ENCODE measurements at places on chromosomes 2 and 18.
A peak's percentile ranks its signal among the peaks of the same experiment; 100 is the strongest.

DNA sequence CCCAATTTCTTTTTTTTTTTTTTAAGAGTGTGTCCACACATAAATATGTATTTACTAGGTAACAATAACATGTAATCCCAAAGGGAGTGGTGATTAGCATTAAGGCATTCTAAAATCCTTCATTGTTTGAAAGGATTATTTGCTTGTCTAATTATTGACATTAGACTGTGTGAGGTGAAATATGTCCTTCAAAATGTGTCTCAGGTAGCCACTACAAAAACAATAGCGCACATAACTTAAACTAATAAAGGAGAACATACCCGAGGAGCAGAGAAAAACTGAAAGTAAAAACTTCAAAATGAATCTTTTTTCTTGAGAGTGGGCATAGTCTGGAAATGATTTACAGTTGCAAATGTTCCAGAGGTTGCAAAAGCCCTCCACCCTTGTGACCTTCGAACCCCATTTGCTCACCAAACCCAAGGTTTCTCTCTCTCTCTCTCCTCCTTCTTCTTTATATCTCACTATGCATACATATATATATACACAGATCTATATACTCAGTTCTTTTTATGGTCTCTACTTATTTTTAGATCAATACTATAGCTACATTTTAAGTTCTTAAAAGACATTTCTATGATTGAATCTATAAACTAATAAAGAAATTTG, 24.4 kb upstream of the FRZB start:
- DNase-seq: no peak

DNA sequence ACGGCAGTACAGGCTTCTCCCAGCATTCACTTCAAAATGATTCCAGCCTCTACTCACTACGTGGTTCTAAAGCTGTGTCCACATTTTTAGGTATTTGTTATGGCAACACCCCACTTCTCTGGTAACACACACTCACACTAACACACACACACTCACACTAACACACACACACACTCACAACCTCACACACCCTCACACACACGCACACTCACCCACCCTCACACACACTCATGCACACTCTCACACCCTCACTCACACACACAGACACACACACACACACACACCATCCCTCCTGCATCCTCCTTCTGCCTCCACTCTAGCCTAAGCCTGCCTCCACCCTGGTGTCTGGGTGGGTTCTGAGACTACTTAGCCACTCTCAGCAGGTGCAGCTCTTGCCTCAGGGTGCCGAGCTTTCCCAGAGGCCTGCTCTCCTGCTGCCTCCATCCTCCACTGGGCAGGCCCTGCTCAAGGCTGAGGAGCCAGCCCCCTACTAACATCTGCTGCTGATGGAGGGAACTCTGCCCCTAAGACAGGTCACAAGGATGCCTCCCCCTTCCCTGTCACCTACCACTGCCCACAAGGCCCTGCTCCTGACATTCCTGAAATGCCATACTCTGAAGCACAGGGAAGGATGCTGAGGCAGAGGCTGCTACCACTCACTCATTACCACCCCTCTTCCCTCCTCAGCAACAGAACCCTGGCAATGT, 63.9 kb downstream of the NCAPH start:
- no peak for DNase-seq

DNA sequence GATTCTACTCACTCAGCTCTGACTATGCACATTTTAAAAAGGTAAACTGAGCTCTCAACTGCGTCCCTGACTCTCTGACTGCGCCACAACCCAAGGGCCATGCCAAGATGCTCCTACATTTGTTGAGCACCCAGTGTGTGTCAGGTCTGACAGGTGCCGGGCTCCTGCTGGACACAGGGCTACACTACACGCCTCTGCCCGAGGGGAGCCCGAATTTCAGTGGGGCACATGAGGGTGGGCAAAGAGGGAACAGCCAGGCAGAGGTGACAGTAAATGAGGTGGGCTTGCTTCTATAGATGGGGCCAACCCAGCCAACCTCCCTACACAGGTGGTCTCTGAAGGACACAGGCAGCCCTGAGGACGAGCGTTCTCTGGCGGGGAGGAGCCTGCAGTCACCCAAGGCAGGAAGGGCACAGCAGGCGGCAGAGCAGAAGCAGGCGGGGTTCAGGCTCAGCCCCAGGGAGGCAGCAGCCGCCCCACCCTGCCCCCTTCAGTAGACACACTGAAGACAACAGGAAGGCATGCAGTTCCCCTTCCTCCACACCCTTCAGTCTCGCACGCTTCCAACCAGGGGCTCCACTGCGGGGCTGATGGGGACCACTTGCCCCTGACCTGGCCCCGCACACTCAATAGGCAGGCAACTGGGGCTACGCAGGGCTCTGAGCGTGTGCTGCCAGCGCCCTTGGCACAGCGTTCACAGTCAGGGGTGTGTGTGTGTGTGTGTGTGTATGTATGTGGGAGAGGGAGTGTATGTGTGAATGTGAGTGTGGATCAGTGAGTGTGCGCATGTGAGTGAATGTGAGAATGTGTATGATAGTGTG, 98.4 kb downstream of the UXS1 start:
- DNase-seq: no peak

DNA sequence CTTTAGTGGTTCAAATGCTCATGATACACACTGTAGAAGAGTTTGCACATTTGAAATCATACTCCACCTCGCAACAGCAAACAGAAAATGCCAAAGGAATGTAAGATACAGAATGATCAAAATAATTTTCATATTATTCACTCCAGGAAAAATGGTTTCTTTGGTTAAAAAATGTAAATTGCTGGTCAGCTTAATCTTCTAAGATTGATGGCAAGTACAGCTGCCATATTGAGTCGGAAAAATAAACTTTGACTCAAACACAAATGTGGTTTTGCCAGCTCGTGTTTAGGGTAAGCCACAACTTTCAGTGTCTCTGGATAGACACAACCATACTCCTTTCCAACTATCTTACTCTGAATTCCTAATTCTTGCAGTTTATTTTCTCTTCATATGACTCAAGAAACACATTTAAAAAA, 154.9 kb upstream of the SMIM21 start:
- no peak for DNase-seq

DNA sequence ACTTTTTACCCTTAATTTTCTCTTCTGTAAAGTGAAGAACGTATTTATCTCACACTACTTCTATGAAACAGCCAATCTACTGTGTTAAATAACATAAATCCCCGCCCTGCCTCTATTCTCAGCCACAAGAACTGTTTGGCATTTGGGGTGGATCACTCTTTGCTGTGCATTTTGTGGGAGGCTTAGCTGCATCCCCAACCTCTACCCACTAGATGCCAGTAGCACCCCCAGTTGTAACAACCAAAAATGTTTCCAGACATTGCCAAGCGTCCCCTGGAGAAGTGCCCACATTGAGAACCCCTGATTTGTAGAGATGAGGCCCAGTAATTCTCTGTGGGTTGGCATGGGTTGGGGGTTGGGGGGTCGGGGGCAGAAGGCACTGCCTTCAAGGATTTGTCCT, 94.7 kb upstream of the BOD1L2 start:
- peak; percentile 50 for DNase-seq

GRCh38 chr2:96225016-96225533, 16.4 kb upstream of the STARD7 start:
- DNase-seq: peak; percentile 38

DNA sequence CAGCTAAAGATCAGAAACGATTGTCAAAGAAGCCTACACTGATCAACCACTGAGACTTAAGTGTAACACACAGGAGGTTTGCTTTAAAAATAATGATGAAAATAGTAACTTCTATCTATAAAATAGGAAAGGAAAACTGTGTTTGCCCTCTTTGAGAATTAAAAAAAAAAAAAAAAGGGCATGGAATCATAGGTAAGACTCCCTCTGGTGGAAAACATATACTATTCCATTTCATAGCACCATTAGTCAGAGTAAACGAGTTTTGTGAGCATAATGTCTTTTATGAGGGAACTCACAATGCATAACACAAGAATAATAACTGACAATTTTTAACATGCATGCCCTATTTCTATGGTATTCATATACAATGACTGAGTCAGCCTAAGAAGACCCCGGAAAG, 36.3 kb downstream of the SLC35F5 start:
- no peak for DNase-seq

GRCh38 chr2:11077411-11077810, 77.9 kb upstream of the SLC66A3 start:
- DNase-seq: no peak

GRCh38 chr18:77063260-77063659, 69.3 kb downstream of the MBP start:
- peak; percentile 71 for DNase-seq

DNA sequence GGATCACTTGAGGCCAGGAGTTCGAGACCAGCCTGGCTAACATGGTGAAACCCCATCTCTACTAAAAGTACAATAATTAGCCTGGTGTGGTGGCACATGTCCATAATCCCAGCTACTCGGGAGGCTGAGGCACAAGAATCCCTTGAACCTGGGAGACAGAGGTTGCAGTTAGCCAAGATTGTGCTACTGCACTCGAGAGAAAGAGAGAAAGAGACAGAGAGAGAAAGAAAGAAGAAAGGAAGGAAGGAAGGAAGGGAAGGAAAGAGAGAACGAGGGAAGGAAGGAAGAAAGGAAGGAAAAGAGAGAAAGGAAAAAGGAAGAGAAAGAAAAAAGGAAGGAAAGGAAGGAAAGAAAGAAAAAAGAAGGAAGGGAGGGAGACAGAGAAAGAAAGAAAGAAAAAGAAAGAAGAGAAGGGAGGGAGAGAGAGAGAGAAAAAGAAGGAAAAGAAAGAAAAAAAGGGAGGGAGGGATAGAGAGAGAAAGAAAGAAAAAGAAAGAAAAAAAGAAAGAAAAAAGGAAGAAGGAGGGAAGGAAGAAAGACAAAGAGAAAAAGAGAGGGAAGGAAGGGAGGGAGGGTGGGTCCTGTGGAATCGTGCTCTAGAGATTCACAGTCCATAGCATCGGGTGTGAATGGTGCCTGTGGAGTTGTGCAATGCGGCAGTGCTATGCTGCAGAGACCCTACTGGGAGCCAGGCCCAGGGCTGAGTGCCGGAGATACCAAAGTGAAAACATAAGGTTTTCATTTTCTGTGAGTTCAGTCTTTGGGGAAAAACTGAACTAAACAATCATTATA, 4.6 kb upstream of the SDC1 start:
- no peak for DNase-seq

GRCh38 chr2:179671043-179671981, 190.1 kb downstream of the ZNF385B start:
- DNase-seq: no peak

Measured in GM13977 (cell line).